Cerebellum (tissue), 4 donors: ENCODE measurements at places on chromosomes 3 and 15. TPM values are rescaled to one million over a fixed set of nuclear protein-coding genes. Genes with fewer than 3 reads are reported as not detected.

DNA sequence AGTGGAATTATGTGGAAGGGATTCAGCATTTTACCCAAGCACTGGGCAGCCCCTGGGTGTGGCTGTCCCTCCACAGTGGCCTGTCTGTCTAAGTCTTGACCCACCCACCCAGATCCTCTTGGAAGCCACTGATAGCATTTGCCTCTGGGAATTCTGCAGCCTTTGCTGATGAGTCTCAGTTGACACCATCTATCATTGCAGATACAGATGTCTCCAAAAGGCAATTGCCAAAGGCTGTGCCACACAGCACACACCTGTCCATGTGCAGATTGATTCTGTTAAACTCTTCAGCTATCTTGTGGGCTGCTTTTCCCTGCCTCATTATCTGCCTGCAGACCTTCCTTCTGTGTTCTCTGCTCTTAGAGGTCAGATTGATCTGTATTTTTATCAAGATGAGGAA is 18.1 kb downstream of the CX3CR1 start:
- DNase-seq = no peak

GRCh38 chr15:72599855-72600464 is 54.5 kb upstream of the GOLGA6B start:
- DNase-seq = peak; percentile 48

GRCh38 chr3:80192936-80193335 is 425.1 kb upstream of the ROBO1 start:
- no peak for DNase-seq

DNA sequence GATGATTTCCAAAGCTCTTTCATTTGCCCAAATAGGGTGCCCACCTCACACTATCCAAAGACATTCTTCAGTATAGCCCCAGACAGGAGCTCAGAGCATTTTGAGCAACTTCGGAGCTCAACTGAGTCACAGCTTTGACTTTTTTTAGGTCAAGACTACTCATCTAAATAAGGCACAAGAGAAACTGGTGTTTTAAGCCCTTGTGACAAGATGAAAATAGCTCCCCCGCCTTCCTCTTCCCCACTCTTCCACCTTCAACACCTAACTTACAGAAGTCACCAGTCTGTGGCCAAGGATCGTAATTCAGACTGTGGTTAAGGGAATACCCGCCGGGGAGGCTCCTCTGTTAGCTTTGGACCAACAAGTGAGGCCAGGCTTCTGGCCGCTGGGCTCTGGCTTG is 60.4 kb upstream of the CA12 start:
- DNase-seq = no peak

- DNase-seq = no peak
These were observed 179.1 kb downstream of the NSUN3 start for GRCh38 chr3:94241986-94242385.

- no peak for DNase-seq
These were observed 278.0 kb upstream of the TRIM42 start for GRCh38 chr3:140399871-140400270.

DNA sequence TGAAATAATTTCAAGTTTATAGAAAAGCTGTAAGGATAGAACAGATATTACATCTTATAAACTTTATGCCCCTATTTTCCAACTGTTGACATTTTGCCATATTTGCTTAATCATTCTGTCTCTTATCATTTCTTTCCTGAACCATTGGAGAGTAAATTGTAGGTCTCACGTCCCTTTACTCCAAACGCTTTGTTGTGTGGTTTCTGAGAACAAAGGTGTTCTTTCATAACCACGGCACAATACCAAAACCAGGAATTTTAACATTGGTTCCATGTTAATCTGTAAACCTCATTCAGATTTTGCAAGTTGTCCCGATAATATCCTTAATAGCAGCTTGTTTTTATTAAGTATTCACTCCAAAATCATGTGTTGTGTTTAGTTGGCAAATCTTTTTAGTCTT is 134.8 kb downstream of the AKAP13 start:
- no peak for DNase-seq

- DNase-seq = peak; percentile 47
These were observed 84.9 kb upstream of the ETV5 start for GRCh38 chr3:186193534-186194450.

GRCh38 chr3:13671482-13672233 is 122.7 kb downstream of the FBLN2 start:
- no peak for DNase-seq

- no peak for DNase-seq
These were observed 76.0 kb downstream of the PTPRG start for GRCh38 chr3:61637088-61638051.

GRCh38 chr15:27248251-27248650 is 277.3 kb downstream of the GABRG3 start:
- DNase-seq = no peak

DNA sequence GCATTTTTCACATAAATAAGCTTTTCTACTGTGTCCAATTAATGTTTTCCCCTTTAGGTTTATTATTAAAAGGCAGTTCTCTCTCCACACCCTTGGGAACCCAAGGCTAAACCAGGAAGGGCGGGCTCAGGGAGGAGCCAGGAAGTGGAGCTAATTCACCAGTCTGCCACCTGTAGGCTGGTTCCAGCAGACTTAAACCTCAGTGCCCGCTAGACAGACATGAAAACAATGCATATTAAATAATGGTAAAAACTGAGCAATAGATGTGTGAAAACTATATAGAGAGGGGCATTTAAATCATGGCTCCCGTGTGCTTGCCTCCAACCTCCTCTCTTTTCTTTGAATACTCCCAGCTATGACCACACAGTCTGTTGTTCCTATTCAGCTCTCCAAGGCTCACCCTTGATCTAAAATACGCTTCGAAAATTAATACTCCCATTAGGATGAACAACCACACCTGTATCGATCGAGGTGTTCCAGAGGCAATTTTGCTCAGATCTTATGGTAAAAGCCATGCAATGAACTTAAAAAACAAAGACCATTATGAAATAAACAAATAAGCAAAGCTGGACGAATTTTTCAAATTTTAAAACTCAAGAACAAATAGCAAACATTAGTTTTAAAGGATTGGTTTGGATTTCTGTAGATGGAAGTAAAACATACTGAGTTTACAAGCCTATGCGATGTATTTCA is 253.3 kb downstream of the TJP1 start:
- peak; percentile 77 for DNase-seq

- peak; percentile 30 for DNase-seq
These were observed 63.7 kb upstream of the DAZL start for GRCh38 chr3:16668776-16669545.

DNA sequence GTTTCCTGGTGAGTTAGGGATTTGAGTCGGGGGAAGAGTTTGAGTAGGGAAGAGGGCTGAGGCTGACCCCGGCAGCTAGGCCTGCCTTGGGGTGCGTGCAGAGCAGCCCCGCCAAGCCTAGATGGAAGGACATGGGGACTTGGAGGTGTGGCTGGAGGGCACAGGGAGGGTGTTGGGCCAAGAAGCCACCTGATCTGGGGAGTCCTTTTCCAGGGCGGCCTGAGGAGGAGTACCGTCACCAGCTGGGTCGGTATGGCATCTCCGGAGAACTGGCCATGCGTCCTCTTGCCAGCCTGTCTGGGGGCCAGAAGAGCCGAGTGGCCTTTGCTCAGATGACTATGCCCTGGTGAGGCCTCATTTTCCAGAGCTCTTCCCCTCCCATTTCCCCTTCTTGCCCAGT is 6.9 kb downstream of the ABCF3 start:
- no peak for DNase-seq

- DNase-seq = no peak
These were observed 1226.4 kb downstream of the NSUN3 start for GRCh38 chr3:95289295-95289694.

- DNase-seq = no peak
These were observed 145.8 kb downstream of the TPRA1 start for GRCh38 chr3:127444761-127445160.

- no peak for DNase-seq
These were observed 671.2 kb downstream of the SI start for GRCh38 chr3:164407111-164407510.

DNA sequence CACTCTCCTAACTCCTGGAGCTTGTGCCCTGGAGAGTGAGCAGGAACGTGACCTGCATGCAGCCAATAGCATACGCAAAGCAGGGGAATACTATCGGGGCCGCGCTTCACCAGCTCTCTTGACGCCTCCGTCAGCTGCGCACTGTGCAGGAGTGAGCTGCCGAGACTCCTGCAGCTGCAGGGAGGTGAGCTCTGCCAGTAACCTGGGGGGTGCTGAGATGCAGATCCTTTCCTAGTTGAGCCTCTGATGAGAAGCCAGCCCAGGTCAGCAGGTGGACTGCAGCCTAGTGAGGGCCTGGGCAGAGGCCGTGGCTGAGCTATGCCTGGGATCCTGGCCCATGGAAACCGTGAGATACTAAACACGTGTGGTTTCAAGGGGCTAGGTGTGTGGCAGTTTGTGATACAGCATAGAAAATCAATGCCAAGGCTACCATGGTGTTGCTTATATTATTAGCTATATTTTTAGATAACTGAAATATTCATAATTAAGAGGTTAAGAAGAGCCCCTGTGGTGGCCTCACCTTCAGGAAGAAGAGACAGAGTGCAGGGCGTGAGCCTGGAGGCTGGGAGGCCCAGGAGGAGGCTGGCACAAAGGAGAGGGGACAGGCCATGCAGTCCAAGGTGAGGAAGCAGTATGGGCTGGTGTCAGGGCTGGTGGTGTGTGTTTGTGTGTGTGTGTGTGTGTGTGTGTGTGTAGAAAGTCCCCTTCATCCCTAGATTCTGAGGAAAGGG is 5.9 kb upstream of the DNAJB8 start:
- no peak for DNase-seq

DNA sequence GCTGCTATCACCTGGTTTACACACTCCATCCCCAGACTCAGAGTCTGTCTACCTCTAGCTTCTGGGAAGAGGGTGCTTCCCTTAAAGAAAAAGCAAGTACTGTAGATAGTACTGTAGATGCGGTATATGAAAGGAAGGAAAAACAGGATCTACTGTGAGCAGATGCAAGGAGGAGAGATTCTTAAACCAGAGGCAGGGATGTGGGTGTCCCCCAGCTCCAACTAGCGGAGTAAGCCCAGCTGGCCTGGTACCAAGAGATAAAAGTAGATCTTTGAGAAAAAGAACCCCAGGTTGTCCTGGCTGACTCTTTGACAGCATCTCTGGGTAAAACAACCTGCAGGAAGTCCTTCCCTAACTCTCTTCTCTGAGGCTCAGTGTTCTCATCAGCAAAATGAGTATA is 523.7 kb upstream of the PROK2 start:
- no peak for DNase-seq

DNA sequence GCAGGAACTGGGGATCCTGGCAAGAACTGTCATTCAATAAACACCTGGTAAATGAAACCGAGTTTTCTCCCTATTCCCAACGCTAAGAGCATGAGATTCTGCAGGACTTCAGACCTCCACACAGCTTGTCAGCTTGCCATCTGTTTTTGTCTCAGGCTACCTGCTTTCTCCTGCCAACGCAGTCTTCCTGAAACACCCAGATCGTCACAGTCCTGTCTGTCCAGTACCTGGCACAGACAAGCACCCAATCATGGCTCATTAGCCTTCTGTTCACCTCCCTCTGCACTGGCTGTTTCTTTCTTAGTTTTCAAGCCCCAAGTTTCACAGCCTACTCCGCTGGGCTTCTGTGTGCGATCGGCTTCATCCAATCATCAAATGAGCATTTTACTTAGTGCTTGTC is 5.0 kb downstream of the SLC12A8 start:
- DNase-seq = peak; percentile 62

GRCh38 chr3:178900029-178900646 is 171.5 kb downstream of the ZMAT3 start:
- DNase-seq = no peak

DNA sequence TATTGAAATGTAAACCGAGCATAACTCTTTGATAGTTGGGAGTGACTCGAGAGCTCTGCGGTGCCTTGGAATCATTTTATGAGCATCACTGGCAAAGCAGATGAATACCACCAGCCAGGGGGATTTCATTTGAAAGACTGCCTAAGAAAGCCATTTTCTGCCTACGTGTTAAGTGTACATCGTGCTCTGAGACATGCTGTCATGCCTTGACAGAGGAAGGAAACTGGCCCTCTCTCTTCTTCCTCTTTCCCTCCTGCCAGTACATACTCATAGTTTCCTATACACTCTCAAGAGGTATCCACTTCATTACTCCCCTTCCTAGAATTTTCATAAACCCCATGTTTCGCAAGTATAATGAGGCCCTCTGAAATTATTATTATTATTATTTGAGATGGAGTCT is 8.8 kb downstream of the BCL2A1 start:
- DNase-seq = no peak

GRCh38 chr15:87947560-87947959 is 309.0 kb downstream of the NTRK3 start:
- DNase-seq = no peak

- DNase-seq = no peak
These were observed 12.6 kb upstream of the SPPL2A start for GRCh38 chr15:50778086-50778485.

- DNase-seq = no peak
These were observed 17.2 kb upstream of the CRABP1 start for GRCh38 chr15:78322724-78323521.

GRCh38 chr3:62700357-62700756 is 174.9 kb downstream of the CADPS start:
- no peak for DNase-seq

GRCh38 chr3:2567451-2567850 is 468.8 kb downstream of the CNTN4 start:
- DNase-seq = no peak

GRCh38 chr3:192929755-192930547 is 12.3 kb upstream of the MB21D2 start:
- no peak for DNase-seq

- DNase-seq = no peak
These were observed 24.0 kb upstream of the MUC20 start for GRCh38 chr3:195696632-195697278.

DNA sequence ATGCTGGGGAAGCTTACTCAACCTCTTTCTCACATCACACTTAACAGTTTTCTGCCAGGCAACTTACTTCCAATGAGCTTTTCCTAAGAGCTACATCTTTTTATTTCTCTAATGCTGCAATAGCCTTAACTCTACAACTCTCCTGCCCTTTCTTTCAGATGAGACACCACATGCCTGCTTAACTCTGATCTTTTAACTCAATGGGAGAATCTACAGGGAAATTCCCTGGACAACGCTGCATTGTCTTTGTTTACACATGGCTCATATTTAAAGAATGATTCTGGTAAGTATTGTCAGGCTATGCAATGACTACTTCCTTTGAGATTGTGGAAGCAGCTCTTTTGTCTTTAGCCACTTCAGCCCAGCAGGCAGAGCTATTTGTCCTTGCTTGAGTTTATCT is 353.1 kb upstream of the BCHE start:
- no peak for DNase-seq

PAQR9 gene
- 1.4 TPM for total RNA-seq

KLHL40 gene
- 0.09 TPM for total RNA-seq

FAM227B gene
- total RNA-seq = 7.6 TPM

ITIH4 gene
- 8.0 TPM for total RNA-seq

GSK3B gene
- total RNA-seq = 117 TPM

TNNC1 gene
- 0.64 TPM for total RNA-seq

GPR15 gene
- not detected for total RNA-seq

GOLGA8K gene
- 0.64 TPM for total RNA-seq

AMT gene
- total RNA-seq = 3.9 TPM

TGM4 gene
- not detected for total RNA-seq

CPN2 gene
- not detected for total RNA-seq

MYO1E gene
- 7.7 TPM for total RNA-seq

CFAP20DC gene
- total RNA-seq = 3.6 TPM

MOBP gene
- total RNA-seq = 0.73 TPM

ATP11B gene
- 79.5 TPM for total RNA-seq

CDC25A gene
- 8.7 TPM for total RNA-seq

TM4SF1 gene
- total RNA-seq = 22.4 TPM

GOLGA8T gene
- total RNA-seq = 0.64 TPM
